ENCODE measurements at places on chromosomes 12 and 14.

DNA sequence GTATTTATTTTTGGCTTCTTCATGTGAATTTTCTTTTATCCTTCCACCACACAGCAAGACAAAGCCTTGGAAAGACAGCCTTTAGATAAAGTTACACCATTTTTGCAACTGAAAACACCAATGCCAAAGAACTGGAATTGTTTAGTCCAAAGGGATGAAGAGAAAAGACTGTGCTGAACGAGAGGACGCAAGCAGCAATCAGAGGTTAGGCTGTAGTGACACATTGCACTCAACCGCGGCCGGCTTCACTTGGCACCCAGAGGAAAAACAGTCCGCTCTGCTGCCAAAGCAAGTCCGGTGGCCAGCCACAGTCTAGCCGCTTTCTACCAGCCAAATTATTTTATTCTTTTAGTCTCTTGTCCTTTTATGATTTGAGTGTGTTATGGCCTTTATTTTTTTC, 49.1 kb upstream of the KCNJ8 start:
- no peak for DNase-seq

DNA sequence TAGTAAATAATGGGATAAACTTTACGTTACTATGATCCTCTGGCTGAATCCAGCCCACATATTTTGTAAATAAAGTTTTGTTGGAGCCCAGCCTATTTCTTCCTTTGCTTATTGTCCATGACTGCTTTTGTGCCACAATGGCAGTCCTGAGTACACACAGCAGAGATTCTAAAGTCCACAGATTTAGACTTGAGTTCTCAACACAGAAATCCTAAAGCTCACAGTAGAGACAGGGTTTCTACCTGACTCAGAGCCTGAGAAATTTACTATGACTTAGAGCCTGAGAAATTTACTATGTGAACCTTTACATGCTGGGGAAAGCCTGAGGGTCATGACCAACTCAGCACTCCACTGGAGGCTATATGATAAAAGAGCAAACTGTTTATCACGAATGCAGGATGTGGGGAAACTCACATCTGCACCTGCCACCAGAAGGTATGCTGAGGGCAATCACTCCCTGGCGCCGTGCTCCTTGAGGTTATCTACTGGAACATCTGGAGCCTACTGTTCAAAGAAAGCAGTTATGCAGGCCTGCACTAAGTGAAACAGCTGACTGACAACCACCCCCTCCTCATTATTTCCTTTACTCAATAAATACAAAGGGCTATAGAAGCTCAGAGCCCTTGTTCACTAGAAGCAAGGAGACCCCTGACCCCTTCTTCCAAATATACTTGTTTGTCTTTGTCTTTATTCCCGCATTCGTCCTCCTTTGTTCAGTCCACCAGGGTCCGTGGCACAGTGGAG, 52.6 kb upstream of the BICD1 start:
- DNase-seq = no peak

DNA sequence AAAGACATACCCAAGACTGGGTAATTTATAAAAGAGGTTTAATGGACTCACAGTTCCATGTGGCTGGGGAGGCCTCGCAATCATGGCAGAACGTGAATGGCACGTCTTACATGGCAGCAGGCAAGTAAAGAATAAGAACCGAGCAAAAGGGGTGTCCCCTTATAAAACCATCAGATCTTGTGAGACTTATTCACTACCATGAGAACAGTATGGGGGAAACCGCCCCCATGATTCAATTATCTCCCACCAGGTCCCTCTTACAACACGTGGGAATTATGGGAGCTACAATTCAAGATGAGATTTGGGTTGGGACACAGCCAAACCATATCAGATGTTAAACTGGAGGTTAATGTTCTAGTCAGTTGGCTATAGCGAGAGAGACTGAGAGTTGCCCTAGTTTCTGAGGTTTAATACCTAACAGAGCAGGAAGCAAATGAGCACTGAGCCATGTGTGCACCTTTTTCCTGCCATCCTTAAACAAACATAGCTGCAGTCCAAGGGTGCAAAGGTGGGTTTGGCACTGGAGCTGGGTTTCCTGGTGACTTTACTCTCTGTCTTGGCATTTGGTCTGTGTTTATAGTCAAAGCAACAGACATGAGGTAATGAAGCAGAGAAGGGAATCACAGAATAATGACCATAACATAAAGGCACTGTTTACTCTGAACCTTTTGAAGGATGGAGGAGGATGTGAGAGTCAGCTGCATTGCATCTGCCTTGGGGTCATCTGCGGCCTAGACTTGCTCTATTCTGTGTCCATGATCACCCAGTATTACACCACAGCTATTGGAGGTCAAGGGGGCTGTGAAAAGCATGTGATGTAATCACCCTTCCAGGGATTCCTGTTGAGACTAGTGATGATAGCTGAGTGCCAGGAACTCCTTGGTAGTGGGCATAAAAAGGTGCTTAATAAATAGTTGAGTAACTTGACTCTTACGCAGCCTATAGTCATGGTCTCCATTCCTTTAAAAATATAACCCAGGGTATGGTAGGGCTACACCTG, 83.6 kb upstream of the USP44 start:
- DNase-seq = no peak

DNA sequence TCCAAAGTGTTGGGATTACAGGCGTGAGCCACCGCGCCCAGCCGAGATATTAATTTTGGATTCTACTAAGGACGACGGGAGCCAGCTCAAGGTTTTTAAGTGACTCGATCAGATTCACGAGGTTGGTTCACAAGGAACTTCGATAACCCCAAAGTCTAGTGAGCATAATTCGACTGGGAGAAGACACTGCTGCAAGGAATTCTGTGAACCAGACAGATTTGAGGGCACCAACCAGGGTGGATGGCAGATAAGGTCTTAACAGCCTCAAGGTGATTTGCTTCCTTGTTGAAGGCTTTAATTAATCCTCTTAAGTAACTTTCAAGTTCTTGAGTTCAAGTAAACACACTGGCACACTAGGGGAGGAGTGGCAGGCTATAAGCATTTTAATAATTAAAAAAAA, 1.1 kb upstream of the KLHDC2 start:
- no peak for DNase-seq
